ENCODE measurements at places on chromosomes 5 and 9.
A peak's percentile ranks its signal among the peaks of the same experiment; 100 is the strongest.

DNA sequence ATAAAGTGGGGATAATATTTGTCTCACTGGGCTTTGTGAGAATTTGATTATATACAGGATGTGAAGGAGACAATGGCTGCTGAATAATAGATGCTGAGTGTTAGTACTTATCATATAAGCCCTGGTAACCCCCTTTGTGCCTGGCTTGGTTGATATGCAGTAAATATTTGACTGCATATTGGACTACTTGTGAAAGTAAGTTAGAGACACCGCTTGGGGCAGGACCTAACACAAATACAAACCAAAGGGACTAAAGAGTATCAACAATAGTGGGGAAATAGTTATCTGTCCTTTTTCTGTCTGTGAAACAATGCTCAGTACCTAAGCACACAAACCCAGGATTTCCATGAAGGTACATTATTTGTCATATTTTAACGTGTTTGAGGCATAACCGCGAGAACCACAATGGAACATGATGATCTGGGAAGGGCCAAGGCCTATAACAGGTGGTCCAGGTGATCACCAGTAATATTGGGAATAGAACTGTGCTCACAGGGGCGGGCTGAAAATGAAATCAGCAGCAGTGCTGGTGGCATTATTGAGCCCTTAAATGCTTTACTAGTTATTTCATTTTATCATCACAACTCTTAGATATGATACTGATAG is 138.2 kb upstream of the SMARCA2 start:
- DNase-seq: no peak

DNA sequence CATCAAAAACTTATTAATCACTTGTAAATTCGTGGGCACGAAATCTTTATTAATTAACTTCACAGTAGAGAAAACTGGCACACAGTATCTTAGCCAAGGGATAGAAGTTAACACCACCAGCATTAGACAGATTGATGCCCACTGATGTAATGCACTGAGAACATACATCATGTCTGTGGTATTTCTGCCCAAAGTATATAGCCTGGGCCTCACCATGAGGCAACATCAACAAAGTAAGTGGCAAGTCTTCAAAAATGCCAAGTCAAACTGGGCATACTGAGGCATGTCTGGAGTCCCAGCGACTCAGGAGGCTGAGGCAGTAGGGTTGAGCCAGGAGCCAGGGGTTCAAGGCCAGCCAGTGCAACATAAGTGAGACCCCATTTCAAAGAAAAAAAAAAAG is 79.5 kb downstream of the GLIS3 start:
- no peak for DNase-seq

- peak; percentile 87 for DNase-seq
These were observed 93.2 kb downstream of the ZFAND5 start for GRCh38 chr9:72271613-72272478.

GRCh38 chr9:116453785-116454184 is 233.3 kb upstream of the TRIM32 start:
- DNase-seq: no peak

DNA sequence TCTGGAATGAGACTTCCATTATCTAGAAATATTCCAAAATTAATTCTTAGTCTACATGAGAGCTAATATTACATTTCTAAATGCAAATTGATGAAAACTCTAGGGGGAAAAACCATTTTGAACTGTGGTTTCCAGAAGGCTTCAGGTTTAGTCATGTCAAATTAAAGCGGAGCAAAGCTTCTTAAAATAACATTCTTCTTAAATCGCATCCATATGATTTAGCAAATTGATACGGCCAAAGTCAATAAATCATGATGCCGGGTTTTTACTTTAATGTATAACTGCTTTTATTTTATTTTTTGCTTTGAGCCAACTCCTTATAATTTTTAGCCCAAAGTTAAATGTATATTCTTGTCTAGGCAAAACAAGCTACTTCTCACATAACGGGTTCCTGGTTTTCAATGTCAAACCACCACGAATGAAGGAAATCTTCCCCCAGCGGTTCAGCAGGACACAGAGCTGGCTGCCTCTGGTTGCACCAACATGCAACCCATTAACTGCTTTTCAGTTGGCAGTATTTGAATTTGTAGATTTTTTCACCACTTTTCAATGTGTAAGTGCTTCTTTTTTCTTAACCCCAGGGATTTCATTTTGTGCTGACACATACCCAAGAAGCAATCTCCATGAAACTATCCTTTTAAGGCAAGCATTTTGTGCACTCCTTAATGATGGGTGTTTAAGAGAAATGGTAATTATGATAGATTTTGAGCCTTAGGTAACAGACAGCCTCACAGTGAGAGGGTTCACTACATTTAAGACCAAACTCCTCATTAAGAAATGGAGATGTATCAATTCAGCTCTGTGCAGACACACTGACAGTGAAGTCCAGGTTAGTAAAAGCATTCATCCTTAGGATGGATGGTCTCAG is 35.5 kb downstream of the EFNA5 start:
- no peak for DNase-seq

GRCh38 chr5:180084638-180085561 is 13.3 kb upstream of the RNF130 start:
- no peak for DNase-seq

- peak; percentile 59 for DNase-seq
These were observed 110.4 kb downstream of the TRPM6 start for GRCh38 chr9:74777136-74777879.

GRCh38 chr9:121700832-121701419 is 49.5 kb downstream of the DAB2IP start:
- no peak for DNase-seq

DNA sequence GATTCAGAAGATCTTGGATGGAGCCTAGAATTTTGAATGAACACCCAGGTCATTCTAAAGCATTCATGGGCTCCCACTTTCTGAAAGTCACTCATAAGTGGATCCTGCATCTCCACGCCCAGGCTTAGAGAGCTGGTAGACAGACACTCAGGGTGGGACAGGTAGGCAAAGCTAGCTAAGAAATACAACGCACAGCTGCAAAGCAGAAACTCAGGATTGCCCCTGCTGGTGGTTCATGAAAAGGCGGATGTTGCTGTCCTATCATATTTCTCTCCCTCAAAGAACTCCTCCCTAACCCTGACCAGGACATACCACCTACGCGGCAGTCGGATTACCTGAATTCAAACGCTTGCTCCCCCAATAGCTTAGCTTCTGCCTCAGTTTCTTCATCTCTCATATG is 226.5 kb downstream of the GLIS3 start:
- no peak for DNase-seq

DNA sequence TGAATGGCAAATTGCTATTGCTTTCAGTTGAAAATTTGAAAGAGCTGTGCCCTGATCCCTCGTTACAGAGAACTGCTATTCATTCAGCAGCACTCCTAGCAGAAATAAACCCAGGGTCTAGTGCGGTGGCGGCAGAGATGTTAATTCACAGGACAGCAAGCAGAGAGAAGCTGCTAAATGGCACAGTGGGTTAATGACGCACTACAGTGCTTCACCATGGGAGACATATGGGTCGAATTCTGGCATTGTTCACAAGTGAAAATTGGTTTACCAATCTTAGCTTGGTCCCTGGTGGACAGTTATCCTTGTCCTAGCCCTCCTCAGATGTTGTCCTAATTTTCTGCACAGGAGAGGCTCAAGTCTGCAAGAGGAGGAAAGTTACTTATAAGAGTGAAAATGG is 807.4 kb downstream of the TLE1 start:
- no peak for DNase-seq

- DNase-seq: no peak
These were observed 27.3 kb downstream of the SARDH start for GRCh38 chr9:133710661-133711427.

DNA sequence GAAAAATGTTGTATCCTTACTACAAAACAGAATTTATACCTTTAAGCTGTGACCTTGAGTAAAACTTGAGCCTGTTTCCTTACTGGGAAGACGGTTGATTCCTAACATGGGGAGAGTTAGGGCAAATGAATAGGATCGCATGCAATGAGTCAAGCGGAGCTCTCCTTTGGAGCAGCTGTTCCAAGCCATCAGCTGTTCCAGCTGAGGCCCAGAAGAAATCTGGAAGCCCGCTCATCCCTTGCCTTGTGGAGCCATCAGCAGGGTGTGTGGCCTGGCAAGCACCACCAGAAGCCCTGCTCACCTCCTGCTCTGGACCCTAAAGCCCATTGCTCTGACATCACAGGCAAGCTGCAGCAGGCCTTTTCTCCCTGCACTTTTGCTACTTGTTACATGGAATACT is 8.0 kb downstream of the KIAA1191 start:
- DNase-seq: no peak

- DNase-seq: peak; percentile 8
These were observed 89.2 kb downstream of the ACER2 start for GRCh38 chr9:19498015-19498414.

DNA sequence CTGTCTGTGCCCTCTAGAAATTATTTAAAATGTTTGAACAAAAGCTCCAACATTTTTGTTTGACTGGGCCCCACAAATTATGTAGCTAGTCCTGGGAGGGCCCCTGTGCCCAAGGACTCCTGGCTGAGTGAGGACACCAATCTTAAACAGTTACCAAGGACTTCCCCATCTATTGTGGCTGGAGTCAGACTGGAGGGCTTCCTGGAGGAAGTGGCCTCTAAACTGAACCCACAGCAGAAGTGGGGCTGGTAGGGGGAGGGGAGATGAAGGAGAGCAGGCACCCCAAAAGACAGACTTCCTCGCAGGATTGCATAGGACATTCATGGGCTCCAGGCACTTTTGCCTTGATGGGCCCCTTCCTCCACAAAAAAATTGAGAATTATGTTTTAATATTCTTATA is 8.1 kb downstream of the ADAMTS13 start:
- DNase-seq: no peak

GRCh38 chr9:134568811-134569210 is 72.8 kb upstream of the COL5A1 start:
- DNase-seq: no peak

DNA sequence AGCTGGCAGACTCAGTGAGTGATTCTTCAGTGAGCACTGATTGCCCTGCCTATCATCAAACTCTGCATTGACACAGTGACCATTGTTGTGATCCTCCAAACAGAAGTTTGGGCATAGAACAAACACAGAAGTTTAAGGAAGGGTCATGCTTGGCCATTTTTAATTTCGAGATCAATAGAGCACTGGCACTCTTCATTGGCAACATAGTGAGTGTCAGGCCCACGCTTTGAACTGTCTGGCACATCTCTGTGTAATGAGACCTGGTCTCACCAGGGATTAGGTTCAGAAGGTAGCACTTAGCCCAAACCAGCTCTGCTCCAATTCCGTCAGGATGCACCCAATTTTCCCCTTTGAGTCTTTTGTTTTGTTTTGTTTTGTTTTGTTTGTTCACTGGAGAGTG is 127.1 kb upstream of the MOCS2 start:
- DNase-seq: no peak

DNA sequence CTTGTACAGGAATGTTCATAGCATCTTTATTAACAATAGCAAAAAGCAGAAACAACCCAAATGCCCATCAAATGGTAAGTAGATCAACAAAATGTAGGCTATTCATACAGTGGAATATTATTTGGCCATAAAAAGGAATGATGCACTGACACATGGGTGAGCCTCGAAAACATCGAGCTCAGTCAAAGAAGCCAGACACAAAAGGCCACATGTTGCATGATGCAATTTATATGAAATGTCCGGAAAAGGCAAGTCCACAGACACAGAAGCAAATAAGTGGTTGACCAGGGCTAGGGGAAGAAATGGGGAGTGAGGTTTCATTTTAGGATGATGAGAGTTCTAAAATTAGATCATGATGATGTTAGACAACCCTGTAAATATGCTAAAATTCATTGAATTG is 16.5 kb upstream of the SLC2A8 start:
- no peak for DNase-seq

DNA sequence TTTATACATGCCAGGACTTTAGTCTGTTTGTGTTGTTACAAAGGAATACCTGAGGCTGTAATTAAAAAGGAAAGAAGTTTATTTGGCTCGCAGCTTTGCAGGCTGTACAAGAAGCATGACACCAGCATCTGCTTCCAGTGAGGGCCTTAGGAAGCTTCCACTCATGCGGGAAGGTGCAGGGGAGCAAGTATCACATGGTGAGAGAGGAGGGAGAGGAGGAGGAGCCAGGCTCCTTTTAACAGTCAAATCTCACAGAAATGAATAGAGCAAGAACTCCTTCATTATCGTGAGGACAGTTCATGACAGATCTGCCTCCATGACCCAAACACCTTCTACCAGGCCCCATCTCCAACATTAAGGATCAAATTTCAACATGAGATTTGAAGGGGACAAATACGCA is 18.7 kb upstream of the C5orf46 start:
- DNase-seq: no peak

DNA sequence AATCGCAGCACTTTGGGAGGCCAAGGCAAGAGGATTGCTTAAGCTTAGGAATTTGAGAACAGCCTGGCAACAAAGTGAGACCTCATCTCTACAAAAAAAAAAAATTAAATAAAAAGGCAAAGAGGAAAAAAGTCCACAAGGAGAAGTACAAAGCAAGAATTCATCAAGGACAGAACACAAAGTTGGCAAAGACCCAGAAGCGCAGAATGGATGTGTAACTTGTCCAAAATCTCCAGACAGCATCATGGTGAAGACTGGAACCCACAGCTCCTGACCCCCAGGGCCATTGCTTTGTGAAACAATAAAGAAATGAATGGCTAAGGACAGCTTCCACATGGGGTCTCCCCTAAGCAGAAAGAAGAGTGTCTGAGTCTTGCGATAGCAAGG is 7.8 kb downstream of the HSD17B3 start:
- no peak for DNase-seq

DNA sequence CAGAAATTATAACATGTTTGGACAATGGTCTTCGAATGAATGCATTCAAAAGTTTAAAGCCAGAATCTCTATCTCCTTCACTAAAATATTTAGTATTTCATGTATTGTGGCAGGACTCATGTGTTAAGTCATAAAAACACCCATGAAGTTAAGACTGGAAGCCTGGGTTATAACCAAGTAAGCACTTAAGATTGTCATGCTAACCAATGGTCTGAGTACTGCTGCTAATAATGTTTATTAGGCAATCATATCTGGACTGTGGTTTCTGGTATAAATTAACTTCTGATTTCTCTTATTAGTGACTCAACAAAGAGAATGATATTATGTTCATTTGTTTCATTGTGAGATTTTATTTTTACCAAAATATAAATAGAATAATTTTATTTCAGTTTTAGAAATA is 297.9 kb upstream of the EDIL3 start:
- DNase-seq: no peak

DNA sequence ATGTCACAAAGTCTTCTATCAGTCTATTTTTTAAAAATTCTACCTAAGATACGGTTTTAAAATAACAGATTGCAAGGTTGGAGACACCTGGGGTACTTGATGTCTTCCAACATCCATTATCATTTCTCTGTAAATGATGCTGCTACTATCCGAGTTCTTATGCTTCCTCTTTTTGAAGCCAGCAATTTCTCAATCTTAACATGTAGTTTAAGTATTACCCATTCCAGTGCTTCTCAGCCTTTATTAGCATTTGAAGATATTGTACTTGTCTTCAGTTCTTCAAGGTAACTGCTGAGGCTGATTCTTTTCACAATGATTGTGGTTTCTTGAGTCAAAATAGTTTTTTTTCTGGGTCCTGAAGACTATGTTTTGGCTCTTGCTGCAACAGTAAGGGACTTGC is 96.4 kb upstream of the SELENOP start:
- DNase-seq: no peak

GRCh38 chr9:87891754-87892153 is 9.1 kb downstream of the SPATA31E1 start:
- DNase-seq: no peak
